ENCODE measurements at places on chromosomes 5 and 9.

GRCh38 chr5:469752-470483 lies 26.9 kb downstream of the EXOC3 start:
- no peak for DNase-seq

DNA sequence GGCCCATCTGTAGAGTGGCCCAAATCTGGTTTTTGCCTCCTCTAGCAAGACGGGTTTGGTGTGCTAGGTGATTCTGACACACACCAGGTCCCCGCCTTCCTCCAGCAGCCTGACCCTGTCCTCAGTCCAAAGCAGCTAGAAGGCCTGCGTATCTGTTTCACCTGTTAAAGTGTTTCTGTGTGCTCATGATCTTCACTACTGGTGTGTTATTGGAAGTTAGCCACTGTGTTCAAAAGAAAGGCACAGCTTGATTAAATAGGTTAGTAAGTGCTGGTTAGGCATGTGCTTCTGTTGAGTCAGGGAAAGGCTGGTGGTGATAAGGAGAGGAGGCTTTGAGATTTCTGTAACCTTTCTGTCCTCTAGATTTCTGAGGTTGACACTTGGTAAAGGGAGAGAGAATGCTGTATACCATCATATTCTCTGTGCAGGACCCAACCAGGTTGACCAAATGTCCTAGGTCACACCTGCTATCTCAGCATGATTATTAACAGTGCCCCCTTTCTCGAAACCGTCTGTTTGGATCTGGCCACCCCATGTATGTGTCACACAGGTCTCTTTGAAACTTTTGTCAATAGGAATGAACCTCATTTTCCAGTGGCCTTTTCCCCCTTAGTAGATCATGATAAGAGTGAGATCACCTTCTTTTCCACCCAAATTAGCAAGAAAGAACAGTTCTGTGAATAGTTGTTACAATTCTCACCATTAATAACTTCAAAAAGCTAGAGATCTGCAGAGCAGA lies 58.8 kb downstream of the ARHGAP26 start:
- DNase-seq: no peak

- DNase-seq: no peak
Measured at GRCh38 chr5:151125421-151125820, 32.2 kb downstream of the ANXA6 start.

DNA sequence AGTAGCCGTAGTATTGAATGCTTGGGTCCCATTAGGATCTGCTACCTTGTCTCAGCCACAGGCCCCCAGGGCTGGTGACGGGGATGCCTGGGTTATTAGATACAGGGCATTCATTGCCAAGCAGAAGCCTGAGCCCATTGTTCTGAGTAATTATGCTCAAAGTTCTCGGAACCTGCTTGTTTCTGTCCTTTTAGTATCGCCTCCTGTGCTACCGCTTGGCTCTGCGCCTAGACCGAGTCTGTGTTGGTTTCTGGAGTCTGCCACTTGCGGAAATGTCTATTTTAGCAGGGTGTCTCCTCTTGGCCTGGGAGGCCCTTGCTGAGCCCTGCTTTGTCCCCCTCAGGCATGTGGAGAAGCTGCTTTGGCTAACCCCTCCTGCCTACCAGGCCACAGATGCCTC lies 506.1 kb downstream of the BNC2 start:
- no peak for DNase-seq

GRCh38 chr9:110278080-110278707 lies 21.9 kb upstream of the TXN start:
- DNase-seq: peak; percentile 71

- no peak for DNase-seq
Measured at GRCh38 chr5:126755593-126755992, 21.3 kb upstream of the LMNB1 start.

DNA sequence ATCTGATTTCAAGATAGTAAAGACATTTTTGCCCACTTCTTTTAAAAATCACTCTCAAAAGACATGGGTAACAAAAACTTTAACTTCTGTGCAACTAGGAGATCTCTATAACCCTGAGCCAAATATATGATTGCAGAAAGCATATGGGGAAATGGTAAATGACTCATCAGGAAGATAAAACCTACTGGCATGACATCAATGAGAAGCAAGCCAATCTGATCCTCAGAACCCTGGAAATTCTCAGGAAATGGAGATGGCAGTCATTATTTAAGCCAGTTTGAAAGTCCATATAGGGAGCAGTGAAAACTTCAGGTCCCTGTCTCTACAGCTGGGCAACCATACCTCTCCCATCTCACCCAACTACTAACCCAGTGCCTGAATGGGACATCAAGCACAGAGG lies 249.7 kb upstream of the NREP start:
- DNase-seq: peak; percentile 70

GRCh38 chr9:1938675-1939170 lies 76.4 kb upstream of the SMARCA2 start:
- no peak for DNase-seq

GRCh38 chr5:144162686-144163085 lies 7.8 kb downstream of the YIPF5 start:
- DNase-seq: no peak

DNA sequence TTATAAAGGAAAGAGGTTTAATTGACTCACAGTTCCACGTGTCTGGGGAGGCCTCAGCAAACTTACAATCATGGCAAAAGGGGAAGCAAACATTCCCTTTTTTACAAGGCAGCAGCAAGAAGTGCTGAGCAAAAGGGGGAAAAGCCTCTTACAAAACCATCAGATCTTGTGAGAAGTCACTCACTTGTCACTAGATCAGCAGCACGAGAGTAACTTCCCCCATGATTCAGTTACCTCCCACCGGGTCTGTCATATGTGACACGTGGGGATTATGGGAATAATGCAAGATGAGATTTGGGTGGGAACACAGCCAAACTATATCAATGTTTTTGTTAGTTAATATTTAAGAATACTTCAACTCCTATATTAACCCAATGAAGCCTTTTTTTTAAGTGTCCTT lies 275.2 kb upstream of the CDH9 start:
- DNase-seq: no peak

DNA sequence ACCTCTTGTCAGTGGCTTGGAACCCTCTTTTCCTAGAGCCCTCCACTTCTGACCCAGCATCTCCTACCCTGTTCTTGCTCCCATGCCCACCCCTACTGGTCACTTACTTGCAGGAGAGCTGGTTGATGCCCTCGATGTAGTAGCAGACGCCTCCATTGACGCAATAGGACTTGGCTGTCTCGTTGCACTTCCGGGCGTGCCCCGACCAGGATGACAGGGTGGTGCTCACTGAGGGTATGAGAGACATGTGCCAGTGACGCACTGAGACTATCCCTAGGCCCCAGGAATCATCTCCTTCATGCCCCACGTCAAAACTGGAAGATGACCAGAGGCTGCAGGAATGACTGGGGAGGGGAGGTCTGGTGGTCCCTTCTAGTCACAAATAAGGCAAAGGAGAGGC lies 76.0 kb downstream of the PSD2 start:
- DNase-seq: no peak

Measured in HT1080 (cell line).